ENCODE measurements at places on chromosomes 16 and 17. TPM values are rescaled to one million over a fixed set of nuclear protein-coding genes. Genes with fewer than 3 reads are reported as not detected.

GRCh38 chr16:21523411-21524067 lies 75.8 kb upstream of the METTL9 start:
- peaks cover 19% of the 10 kb centered on the region for H3K4me1 ChIP-seq
- no peak overlapping the region for H3K4me3 ChIP-seq

DNA sequence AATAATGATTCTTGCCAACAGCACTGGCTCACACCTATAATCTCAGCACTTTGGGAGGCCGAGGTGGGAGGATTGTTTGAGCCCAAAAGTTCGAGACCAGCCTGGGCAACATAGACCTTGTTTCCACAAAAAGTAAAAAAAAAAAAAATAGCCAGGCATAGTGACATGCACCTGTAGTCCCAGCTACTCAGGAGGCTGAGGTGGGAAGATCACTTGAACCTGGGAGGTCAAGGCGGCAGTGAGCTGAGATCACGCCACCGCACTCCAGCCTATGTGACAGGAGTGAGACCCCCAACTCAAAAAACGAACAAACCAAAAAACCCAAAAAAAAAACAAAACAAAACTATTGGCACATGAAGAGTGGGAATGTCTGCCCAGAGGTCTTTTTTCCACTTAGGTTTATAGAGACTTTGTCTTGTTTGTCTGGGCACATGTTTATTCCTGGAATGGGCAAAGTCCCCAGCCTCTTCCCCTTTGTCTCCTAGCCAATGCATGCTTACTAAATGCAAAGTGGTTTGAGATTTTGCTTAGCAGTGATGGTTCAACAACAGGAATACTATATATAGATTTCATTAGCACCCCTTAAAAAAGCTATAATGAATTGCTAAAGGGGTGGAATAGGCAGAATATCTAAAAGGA lies 25.9 kb downstream of the NMT1 start:
- no peak overlapping the region for H3K4me3 ChIP-seq
- DNase-seq = no peak
- H3K4me1 ChIP-seq = no peaks in the 10 kb centered on the region
- no peak overlapping the region for H3K27ac ChIP-seq

EFNB3 gene
- total RNA-seq = 0.33 TPM

GRCh38 chr16:81816793-81817210 lies 37.7 kb downstream of the PLCG2 start:
- H3K36me3 ChIP-seq = no peaks in the 10 kb centered on the region
- no peaks in the 10 kb centered on the region for H3K27me3 ChIP-seq
- no peak overlapping the region for H3K27ac ChIP-seq
- DNase-seq = no peak

RPH3AL gene
- total RNA-seq = 89.5 TPM

DHX38 gene
- total RNA-seq = 28.3 TPM

ADAMTS18 gene
- total RNA-seq = 0.52 TPM

- H3K36me3 ChIP-seq = peaks cover 4% of the 10 kb centered on the region
- DNase-seq = no peak
- H3K4me1 ChIP-seq = no peaks in the 10 kb centered on the region
Observed at GRCh38 chr16:23650674-23651416, 9.6 kb downstream of the DCTN5 start.

GRCh38 chr16:2428051-2428783 lies 1.0 kb upstream of the CCNF start:
- no peaks in the 10 kb centered on the region for H3K27me3 ChIP-seq
- peak overlapping the region; percentile 45 for H3K4me3 ChIP-seq
- DNase-seq = peak; percentile 49

All from body of pancreas (tissue), 4 donors.